ENCODE measurements at places on chromosomes 7 and 10.

- no peak for DNase-seq
Measured at GRCh38 chr7:34227525-34227924, 322.2 kb downstream of the BMPER start.

DNA sequence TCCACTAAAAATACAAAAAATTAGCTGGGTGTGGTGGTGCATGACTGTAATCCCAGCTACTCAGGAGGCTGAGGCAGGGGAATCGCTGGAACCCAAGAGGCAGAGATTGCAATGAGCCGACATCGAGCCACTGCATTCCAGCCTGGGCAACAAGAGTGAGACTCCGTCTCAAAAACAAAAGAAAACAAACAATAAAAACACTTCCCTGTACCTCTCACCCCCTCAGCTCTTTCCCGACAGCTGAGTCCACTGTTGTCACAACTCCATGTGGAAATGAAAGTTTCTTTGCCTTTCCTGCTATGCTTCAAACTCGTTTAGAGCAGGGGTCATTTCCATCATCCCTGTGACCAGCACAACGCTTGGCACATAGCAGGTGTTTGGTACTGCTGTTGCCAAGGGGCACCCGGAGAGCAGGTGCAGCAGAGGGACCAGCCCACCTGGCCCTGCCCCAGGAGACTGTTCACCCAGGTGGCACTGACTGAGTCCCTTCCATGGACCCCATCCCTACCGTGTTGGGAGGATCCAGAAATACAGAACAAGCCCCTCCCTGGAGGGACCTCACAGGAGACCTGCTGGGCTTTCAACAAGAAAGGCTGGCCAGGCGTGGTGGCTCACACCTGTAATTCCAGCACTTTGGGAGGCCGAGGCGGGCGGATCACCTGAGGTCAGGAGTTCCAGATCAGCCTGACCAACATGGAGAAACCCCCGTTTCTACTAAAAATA lies 4.9 kb downstream of the TMEM130 start:
- DNase-seq: no peak

DNA sequence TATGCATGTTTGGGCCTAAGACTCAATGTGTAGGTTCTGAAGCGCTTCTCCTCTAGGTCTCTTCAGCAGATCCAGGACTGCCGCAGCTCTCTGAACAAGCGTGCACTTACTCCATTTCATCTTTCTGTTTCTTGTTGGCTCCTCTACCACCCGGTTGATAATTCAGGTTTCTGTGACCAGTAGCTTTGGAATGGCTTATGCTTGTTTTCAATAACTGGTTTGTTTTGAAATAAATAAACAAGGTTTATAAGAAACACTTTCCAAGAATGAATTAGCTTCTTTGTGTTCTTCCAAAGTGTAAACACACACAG lies 1.5 kb downstream of the MDFIC start:
- no peak for DNase-seq

- DNase-seq: no peak
Measured at GRCh38 chr7:139745678-139746143, 32.1 kb downstream of the HIPK2 start.
